ENCODE measurements at places on chromosomes 3 and 15. TPM values are rescaled to one million over a fixed set of nuclear protein-coding genes. Genes with fewer than 3 reads are reported as not detected.

Gene CAPN3
- total RNA-seq, result 0.15 TPM

Gene HOMER2
- total RNA-seq, result 0.32 TPM

Gene HRG
- total RNA-seq, result not detected

Gene CYP11A1
- total RNA-seq, result not detected

Gene ARNT2
- 0.15 TPM for total RNA-seq

Gene ASB14
- not detected for total RNA-seq

Gene ISLR2
- total RNA-seq, result not detected

Gene ANXA2
- total RNA-seq, result 4,992 TPM

Gene RETNLB
- not detected for total RNA-seq

Gene NDUFAF3
- 39.1 TPM for total RNA-seq

Gene MEF2A
- 29.2 TPM for total RNA-seq

Gene SOX2
- not detected for total RNA-seq

Gene RASGRP1
- under 0.01 TPM for total RNA-seq

Gene ANKUB1
- 0.32 TPM for total RNA-seq

Gene LRRN1
- total RNA-seq, result not detected

Gene GOLGA8J
- total RNA-seq, result not detected

Gene RAP2B
- 34.4 TPM for total RNA-seq

Gene MEGF11
- total RNA-seq, result not detected
